ENCODE measurements at places on chromosomes 16 and 17.

DNA sequence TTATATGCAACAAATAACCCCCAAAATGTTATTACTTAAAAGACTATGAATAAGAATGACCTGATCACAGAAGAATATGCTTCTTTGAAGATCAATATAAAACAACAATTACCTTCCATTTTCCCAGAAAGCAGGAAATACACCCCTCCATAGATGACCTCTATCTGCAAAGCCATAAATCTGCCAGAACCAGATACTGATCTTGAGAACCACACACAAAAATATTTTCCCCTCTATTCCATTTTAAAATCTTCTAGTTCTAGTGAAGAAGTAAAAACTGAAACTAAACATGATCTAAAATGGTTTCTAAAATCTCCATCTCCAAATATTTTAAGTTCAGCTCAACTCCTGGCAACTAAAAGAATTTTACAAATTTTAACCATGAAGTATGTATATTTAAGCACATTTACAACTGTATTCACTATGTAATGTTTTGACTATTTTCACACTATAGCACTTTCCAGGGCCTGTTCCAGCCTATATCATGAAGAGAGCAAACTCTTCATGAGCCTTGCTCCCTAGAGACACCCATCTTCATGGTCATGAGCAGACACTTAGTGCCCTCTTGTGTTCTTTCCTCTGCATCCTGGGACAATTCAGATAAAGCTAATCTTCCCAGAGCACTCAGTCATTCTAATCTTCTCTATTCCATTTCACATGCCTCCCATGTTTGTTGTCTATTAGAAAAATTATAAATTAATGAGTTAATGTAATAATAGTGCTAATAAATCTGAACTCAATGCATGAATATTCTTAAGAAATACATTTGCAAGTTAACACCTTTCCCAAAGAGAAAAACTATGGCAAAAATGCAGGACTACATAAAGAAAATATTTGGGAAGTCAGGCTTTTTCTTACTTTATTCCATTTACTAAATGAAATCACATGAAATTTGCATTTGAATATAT, 87.0 kb downstream of the HELZ start:
- DNase-seq = no peak

DNA sequence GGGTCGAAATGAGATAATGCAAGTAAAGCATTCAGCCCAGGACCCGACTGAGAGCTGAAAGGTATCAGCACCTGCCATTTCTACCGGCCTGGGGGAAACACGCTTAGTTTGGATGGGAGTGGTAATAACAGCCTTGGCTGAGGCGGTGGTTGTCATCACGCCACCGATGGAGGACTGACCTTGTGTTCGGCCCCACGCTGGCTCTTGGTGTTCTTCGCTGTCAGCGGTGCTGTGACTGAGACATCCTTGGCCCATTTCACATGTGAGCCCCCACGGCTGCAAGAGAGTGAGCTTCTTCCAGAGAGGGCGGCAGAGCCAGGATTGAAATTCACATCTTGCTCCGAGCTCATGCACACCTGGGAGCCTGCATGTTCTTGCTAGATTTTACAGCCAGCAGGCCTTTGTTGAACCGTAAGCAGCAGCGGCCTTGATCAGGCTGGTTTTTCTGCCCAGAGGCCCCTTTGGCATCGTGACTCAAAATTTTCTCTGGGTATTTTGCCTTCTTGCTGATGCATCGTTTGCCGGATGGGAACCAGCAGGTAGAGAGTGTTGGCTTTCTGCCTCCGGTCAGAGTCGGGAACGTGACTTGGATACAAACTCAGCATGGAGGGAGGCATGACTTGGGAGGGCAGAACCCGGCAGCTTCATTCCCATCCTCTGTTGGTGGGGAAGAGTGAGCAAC, 341.5 kb downstream of the SNX29 start:
- DNase-seq = no peak

DNA sequence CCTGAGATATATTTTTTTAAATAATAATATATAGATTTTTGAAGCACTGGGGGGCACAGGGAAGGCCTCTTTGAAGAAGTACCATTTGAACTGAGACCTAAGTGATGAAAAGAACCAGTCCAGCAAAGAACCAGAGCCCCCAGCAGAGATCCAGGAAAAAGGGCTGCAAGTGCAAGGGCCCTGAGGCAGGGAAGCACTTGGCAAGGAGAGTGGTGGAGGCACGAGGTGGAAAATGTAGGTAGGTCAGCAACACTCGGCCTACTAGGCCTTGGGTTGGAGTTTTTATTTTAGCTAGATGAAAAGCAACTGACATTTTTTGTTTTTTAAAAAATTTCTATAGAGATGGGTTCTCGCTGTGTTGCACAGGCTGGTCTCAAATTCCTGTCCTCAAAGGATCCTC, 1.6 kb upstream of the CD19 start:
- no peak for DNase-seq

GRCh38 chr16:87851141-87851587, 18.1 kb downstream of the SLC7A5 start:
- DNase-seq = no peak

DNA sequence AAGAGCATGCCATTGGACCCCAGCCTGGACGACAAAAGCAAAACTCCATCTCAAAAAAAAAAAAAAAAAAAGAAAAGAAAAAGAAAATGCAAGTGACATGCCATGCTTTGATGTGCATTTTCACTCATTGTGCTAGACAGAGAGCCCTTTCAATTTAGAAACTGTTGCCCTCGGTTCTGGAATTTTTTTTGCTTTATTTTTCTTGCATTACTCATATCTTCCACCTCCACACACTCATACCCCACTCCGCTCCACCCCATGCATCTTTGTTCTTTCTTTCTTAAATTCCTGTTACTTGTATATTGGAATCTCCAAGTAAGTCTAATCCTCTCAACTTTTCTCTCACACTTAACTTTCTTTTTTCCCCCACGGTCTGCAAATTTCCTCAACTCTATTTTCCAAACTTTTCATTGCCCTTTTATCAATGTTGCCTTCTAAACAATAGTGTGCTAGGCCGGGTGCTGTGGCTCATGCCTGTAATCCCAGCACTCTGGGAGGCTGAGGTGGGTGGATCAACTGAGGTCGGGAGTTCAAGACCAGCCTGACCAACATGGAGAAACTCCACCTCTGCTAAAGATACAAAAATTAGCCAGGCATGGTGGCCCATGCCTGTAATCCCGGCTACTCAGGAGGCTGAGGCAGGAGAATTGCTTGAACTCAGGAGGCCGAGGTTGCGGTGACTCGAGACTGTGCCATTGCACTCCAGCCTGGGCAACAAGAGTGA, 16.8 kb upstream of the SUZ12 start:
- no peak for DNase-seq

GRCh38 chr17:57391857-57392471, 135.6 kb downstream of the MSI2 start:
- no peak for DNase-seq

GRCh38 chr17:13465678-13466077, 136.1 kb downstream of the HS3ST3A1 start:
- DNase-seq = no peak

DNA sequence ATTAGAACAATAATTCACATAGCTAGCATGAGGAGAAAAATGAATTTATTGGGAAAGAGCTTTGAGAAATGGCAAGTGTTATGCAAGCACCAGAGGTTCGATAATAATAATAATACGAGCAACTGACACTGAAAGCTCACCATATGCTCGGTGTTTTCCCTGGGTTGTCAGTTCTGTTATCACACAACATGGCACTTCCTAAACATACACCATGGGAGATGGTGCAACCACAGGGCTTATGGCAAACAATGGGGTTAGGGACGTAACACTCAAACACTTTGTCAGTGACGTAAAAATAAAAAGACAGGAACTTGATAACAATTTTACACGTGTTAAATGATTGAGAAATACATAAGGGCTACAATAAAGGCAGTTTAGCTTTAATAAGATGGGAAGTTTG, 23.7 kb downstream of the OR1D5 start:
- no peak for DNase-seq

DNA sequence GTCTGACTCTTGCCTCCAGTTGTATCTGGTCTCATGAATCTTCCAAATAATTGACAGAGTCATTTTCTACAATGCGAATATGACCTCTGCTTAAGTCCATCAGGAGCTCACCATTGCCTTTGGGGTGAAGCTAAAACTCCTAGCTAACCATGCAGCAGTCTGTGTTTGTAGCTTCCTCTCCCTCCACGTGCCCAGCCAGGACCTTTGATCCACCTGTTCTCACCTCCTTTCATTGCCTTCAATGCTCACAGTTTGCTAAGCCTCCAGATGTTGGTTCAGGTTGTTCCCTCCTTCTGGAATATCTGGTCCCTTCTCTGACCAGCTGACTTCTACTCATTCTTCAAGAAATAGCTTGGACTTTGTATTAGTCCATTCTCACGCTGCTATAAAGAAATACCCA, 23.0 kb downstream of the BMERB1 start:
- no peak for DNase-seq

DNA sequence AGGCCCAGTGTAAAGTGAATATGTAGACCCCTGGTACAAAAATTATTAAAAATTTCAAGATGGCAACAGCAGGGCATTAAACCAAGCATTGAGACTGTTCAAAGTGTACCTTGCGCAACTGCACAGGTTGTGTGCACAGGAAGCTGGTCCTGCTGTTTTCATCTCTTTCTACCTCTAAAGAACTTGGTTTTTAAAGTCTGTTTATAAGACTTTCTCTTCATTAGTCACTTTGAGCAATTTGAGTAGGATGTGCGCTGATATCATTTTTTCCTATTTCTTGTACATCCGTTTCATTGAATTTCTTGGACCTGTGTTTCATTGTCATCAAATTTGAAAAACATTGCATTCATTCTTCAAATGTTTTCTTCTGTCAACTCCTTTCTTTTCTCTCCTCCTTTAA, 16.8 kb upstream of the PMP22 start:
- DNase-seq = no peak

DNA sequence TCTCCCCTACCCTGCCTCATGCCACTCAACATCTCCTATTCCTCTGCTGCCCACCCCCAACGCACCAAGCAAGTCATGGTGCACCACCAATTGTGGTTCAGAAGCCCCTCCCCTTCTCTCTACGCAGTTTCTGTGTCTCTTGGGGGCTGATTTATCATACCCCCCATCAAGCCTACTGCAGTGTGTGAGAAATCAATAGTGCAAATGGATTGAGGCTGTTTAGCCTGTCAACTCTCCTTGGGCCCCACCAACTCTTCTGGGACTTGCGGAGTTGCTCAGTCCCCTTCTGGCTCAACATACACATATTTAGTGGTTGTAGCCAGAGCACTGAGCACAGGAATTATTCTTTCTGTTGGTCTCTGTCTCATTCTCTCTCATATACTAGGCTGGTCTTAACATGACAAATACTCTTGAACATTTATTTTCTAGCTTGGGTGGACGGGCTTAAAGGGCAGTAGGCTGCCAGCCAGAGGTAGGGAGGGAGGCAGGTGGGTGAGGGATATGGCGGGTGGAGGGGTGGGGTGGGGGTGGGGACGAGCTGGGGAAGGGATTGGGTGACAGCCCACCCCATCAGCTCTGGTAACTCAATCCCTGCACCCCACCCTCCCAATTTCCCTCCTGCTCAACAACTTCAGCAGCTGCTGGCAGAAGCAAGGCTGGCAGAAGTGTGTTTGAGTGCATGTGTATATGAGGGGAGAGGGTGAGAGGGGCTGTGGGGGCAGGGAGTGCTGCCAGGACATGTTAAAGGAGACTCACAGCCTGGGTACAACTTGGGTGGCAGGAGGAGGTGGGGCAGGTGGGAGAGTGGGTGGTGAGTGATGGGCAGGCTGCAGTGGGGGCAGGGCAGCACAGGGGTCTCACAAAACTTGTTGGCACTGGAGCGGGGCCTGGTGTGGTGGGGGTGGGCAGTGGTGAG, 4.9 kb downstream of the RARA start:
- DNase-seq = no peak

- no peak for DNase-seq
These were observed 19.7 kb downstream of the TTC19 start for GRCh38 chr17:16019347-16019746.

- no peak for DNase-seq
These were observed 290.6 kb upstream of the CCL2 start for GRCh38 chr17:33964344-33964979.

- DNase-seq = no peak
These were observed 1.7 kb downstream of the EMP2 start for GRCh38 chr16:10578474-10579316.

GRCh38 chr16:10646228-10646580, 48.5 kb downstream of the TEKT5 start:
- DNase-seq = no peak

DNA sequence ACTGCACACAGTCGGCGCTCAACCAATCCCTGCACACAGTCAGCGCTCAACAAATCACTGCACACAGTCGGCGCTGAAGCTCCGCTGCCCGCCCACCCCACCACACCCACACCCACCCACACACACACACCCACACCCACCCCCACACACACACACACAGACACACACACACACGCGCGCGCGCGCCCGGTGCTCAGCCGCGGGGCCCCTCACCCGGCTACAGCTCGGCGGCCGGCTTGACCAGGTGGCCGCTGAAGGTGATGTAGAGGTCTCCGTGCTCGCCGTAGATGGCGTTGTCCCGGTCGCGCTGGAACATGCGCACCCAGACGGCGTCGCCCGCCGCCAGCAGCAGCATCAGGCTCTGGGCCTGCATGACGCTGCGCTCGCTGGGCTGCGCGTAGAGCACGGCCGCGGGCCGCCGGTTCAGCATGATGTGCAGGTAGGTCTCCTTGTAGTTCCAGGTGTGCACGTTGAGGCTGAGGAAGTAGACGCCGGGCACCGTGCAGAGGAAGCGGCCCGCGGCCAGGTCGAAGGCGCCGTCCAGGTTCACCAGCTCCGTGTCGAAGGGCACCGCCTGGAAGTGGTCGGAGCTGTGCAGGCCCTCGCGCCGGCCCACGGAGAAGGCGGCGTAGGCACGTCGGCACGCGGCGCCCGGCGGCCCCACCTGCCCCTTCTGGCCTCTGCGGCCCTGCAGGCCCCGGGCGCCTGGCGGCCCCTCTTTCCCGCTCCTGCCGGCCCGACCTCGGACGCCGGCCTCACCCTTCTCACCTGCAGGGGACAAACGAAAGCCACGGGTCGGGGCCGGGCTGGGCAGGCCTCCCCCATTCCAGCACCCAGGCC, 2.5 kb downstream of the C1QTNF8 start:
- no peak for DNase-seq

- no peak for DNase-seq
These were observed 23.8 kb upstream of the DOC2B start for GRCh38 chr17:205148-205669.

DNA sequence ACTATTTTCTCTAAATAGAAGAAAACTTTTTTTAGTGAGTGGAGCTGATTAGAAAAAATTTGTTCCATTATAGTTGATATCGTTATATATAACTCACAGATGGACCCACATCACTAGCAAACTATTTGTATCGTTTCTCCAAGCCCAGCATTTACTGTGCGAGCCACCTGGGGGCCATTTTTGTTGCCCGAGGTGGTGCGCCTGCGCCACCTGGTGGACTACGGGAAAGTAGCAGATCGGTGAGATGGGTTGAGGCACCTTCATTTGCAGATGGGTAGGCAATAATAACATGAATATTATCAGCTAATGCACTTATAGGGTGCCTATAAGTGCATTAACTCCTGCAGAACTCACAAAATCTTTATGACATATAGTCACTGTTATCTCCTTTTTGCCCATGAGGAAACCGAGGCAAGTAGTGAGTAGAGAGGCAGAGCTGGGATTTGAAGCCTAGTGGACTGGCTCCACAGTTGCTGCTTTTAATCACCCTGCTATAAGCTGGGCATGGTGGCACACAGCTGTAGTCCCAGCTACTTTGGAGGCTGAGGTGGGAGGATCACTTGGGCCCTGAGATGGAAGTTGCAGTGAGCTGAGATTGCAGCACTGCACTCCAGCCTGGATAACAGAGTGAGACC, 23.2 kb upstream of the NTN1 start:
- DNase-seq = no peak

Measured in NCI-H1417 treated with DMSO at 0.1 percent for 48 hours (cell line).